ENCODE measurements at places on chromosomes 6 and 20.

GRCh38 chr6:121216928-121217327 lies 117.4 kb downstream of the TBC1D32 start:
- DNase-seq = no peak

DNA sequence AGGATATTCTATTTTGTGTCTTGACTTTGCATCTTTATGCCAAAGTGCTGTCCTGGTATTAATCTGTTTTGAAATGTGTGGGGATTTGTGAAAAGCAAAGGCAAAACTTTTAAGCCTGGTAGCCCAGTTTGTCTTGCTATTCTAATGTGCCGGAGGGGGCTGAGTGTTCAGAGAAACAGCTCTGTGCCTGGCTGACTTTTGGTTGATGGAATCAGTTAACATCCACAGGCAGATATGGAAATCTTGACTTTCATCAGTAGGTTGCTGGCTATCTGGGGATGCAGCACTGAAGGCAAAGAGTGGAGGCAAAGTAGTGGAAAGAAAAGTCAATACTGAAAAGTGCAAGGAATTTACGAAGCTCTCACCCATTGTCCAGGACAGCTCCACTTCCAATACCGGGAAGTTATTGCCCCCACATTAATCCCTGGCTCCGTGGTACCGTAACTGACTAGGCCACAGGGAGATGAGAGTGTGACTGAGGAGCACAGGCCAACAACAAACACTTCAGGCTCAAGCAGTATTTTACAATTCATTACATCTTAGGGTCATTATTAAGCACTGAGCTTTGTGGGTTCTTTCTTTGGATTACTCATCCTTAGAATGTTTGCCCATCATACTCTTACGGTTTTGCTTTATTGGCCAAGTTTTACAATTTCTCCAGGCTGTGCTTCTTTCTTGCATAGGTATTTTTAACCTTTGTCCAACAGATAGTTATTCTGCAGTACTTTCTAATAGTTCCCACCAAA lies 164.6 kb downstream of the MTFR2 start:
- DNase-seq = no peak

GRCh38 chr6:24513602-24514001 lies 18.8 kb downstream of the ALDH5A1 start:
- peak; percentile 23 for DNase-seq

- no peak for DNase-seq
Measured at GRCh38 chr20:63881451-63882226, 13.3 kb upstream of the DNAJC5 start.

GRCh38 chr6:87721311-87721710 lies 19.3 kb upstream of the AKIRIN2 start:
- no peak for DNase-seq

- DNase-seq = no peak
Measured at GRCh38 chr6:112274774-112275173, 20.4 kb upstream of the LAMA4 start.

DNA sequence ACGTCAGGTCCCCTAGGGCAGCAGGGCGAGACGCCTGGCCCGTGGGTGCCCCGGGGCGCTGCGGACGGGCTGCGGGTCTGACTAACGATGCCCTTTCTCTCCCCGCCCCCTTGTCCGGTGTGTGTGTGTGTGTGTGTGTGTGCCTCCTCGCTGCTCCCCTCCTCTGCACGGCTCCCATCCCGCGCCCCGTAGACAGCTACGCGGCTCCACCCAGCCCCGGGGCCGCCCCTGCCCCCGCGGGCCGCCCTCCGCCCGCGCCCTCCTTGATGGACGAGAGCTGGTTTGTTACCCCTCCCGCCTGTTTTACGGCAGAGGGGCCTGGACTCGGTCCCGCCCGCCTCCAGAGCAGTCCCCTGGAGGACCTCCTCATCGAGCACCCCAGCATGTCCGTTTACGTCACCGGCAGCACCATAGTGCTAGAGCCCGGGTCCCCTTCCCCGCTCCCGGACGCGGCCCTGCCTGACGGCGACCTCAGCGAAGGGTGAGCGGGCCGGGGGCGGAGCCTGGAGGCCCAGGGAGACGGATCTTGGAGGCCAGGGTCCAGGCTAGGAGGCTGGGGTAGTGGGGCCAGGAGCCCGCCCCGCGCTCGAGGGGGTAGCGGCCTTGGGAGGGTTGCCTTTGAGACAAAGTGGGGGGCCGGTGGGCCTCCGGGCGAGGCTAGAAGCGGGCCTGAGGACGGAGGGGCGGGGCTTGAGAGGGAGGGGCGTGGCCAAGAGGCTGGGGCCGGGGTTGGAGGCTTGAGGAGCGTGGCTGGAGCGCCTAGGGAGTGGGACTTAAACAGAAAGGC lies 5.1 kb downstream of the TP53INP2 start:
- peak; percentile 83 for DNase-seq

GRCh38 chr20:45311589-45312211 lies 3.6 kb upstream of the MATN4 start:
- peak; percentile 18 for DNase-seq

GRCh38 chr20:62196286-62196685 lies 13.5 kb downstream of the MTG2 start:
- no peak for DNase-seq

Measured in hematopoietic multipotent progenitor cell treated with erythropoietin and hydrocortisone succinate and interleukin-3 and kit ligand, for 17 days (in vitro differentiated cells).